ENCODE measurements at places on chromosomes 6 and 20.

DNA sequence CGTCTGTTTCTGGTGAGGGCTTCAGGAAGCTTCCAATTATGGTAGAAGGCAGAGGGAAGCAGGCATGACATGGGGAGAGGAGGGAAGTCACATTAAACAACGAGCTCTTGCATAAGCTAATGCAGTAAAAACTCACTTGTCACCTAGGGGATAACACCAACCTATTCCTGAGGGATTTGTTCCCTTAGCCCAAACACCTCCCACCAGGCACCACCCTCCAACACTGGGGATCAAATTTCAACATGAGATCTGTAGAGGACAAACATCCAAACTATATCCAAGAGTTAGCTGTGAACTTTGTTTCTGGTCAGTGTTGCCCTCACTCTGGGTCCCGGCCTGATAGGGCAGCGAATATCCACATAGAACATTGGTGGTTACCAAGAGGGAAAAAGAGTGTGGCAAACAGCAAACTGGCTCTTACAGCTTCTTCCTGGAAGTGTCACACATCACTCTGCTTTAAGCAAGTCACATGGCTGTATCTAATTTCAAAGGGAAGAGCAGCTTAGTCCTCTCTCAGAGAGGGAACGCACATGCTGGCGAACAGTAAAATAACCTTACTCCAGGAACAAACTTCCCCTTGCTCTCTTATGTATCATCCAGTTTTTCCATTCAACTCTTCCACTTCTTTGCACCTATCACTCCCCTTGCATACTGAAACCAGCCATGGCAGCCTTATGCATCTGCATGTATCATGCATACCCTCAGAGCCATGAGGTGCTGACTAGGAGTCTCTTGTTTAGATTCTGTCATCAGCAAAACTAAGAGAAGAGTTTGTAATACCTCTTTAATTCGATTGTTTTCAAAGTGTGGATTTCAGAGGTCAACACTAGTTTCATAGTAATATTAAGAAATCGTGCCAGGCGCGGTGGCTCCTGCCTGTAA is 4.8 kb upstream of the MOCS1 start:
- DNase-seq = no peak

DNA sequence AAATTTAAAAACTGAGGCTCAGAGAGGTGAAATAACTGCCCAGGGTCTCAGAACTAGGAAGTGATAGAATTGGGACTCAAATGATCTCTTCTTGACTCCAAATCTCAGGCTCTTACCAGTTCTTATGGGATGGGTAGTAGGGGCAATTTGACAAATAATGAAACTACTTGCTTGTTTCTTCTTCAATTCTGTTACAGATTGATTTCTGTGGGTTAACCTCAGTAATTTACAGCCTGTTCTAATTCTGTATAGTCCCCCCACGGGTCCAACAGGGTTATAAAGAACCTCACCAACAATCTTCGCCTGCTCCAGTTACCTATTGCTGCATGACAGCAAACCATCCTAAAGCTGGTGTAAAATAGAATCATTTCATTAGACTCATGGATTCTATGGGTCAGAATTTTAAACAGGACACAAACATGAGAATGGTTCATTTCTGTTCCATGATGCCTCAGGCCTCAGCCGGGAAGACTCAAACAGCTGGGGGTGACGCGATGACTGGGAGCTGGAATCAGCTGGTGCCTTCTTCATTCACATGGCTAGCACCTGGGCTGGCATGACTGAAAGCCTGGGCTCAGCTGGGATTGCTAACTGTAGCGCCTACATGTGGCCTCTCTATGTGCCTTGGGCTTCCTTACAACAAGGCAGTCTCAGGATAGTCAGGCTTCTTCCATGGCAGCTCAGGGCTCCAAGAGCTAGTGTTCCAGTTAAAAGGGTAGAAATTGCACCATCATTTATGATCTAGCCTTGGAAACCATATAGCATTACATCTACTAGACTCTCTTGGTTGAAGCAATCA is 6.6 kb upstream of the WFDC2 start:
- no peak for DNase-seq

- no peak for DNase-seq
These were observed 350.8 kb upstream of the TSHZ2 start for GRCh38 chr20:52621401-52621800.

- no peak for DNase-seq
These were observed 34.5 kb downstream of the ARFGEF2 start for GRCh38 chr20:48956052-48956451.

DNA sequence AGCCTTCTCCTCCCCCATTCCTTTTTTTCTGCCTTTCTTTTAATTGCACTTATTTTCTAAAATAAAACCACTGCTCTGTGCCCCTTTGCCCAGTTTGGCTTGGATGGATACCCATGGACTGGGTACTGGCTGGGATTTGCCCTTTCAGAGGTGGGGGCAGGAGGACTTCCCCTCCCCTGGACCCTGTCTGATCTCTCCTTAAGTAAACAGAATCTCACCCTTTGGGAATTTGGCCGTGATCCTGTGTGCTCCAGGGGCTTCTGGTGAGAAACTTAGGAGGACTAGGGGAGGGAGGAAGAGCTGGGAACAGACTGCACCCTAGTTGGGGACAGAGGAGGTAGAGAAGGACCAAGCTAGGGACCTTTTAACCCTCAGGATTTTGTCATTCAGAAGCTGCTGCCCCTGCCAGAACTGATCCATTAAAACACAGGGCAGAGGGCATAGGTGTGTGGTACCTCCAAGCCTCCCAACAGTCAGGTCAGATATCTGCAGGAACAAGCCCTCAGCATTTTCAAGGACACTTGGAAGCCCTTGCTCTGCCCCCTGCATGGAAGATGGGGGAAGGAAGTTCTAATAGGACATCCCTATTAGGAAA is 7.3 kb downstream of the FOXP4 start:
- DNase-seq = no peak

DNA sequence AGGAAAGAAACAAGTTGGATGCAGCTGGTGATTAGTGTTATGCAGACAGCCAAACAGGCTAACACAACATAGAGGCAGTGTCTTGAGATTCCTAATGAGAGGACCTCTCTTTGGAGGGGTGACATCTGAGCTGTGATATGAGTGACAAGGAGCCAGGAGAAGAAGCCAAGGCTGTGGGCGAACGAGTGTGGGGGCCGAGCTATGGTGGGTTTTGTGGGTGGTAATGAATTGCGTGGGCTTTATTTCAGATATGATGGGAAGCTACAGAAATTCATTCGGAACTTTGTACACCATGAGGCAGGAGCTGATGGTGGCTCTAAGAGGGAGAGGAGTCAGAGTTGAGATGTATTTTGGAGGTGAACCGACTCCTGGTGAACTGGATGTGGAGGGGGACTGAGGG is 250.8 kb upstream of the RNF24 start:
- no peak for DNase-seq

- DNase-seq = no peak
These were observed 756.4 kb upstream of the MMS22L start for GRCh38 chr6:98039443-98039842.

DNA sequence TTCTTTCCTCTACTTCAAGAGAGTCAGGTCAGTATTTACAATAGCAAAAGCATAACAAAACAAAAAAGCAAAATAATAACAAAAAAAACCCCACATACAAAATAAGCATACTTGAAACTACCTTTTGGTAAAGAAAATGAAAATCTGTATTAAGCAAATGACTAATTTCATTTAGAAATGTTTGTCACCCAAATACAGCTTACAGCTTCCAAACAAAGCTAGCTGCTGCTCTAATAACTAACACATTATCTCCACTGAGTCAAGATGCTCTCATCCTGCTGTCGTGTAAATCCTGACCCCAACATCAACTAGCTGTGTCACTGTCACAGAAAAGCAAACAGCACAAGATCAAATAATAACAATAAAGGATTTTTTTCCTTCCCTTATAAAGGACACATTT is 21.7 kb downstream of the MAP7 start:
- DNase-seq = no peak

- DNase-seq = no peak
These were observed 125.2 kb downstream of the HIVEP2 start for GRCh38 chr6:142819603-142820337.

- DNase-seq = no peak
These were observed 42.6 kb upstream of the SCML4 start for GRCh38 chr6:107866606-107867301.

GRCh38 chr6:167541544-167541943 is 216.7 kb downstream of the TTLL2 start:
- no peak for DNase-seq

- DNase-seq = no peak
These were observed 33.7 kb downstream of the ADGRF5 start for GRCh38 chr6:46888031-46888430.

- no peak for DNase-seq
These were observed 260.5 kb upstream of the JARID2 start for GRCh38 chr6:14985366-14985765.

DNA sequence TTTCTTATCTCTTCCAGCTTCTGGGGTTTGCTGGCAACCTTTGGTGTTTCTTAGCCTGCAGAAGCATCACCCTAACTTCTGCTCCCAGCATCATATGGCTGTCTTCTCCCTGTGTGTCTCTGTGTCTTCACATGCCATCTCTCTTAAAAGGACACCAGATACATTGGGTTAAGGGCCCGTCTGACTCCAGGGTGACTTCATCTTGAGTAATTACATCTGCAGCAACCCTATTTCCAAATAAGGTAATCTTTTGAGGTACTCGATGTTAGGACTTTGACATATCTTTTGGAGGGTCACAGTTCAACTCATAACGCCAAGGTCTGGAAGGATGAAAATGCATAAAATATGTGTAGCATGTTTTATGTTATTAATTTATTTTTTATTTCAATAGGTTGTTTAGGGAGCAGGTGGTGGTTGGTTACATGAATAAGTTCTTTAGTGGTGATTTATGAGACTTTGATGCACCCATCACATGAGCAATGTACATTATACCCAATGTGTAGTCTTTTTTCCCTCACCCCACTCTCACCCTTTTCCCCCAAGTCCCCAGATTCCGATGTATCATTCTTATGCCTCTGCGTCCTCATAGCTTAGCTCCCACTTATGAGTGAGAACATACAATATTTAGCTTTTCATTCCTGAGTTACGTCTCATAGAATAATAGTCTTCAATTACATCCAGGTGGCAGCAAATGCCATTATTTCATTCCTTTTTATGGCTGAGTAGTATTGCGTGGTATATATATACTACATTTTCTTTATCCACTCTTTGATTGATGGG is 131.1 kb downstream of the TBXT start:
- no peak for DNase-seq

GRCh38 chr20:62269871-62270270 is 31.6 kb downstream of the OSBPL2 start:
- DNase-seq = no peak

DNA sequence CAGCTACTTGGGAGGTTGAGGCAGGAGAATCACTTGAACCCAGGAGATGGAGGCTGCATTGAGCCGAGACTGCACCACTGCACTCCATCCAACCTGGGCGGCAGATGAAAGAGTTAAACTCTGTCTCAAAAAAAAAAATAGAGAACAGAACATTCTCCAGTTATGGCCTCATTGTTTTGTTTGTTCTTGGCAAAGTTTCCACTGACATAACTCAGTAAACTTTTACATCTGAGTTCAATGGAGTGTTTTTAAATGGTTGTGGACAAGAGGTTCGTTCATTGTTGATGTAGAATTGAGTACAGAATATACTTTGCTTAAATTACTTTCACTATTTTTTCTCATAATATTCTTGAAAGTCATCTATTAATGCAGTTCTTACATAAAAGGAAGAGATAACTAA is 42.2 kb upstream of the IFNGR1 start:
- no peak for DNase-seq

DNA sequence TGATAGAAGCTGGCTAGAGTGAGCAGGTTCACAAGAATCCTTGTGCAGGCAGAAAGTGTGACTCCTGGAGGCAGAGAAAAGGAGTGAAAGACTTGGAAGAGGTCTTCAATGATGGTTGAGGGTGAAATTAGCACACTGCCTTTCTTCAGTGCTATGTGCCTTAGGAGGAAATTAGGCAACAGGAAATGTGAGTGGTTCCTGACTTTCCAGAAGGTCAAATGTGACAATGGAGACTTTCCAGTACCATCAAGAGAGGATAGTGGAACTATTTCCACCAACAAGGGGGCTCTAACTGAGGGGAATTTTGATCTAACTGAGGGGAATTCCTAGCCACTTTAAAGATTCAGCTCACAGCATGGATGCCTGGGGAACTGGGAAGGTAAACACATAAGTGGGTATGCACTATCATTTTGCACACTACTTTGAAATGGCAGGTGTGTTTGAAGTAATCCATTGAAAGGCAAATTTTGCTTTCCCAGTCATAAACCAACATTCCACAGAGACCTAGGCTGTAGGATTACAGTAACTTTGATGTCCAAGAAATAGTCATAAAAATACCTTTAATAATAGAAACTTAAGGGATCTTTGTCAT is 90.0 kb downstream of the PERP start:
- no peak for DNase-seq

DNA sequence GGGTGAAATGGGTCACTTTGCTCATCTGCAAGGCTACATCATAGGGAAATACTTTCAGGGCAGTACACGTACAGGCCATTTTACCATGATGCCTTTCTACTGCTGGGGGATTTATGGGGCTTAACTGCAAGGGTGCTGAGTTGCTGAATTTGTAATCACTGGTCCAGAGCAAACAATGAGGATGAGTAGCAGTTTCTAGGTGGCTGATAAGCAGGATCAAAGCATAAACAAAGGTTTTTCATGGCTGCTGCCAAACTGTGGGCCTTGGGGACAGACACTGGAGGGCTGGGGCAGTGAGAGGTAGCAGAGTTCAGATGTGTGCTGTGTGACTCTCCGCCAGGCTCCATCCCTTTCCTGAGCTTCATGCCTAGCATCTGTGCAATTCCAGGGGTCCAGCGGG is 68.3 kb downstream of the CNBD2 start:
- no peak for DNase-seq

DNA sequence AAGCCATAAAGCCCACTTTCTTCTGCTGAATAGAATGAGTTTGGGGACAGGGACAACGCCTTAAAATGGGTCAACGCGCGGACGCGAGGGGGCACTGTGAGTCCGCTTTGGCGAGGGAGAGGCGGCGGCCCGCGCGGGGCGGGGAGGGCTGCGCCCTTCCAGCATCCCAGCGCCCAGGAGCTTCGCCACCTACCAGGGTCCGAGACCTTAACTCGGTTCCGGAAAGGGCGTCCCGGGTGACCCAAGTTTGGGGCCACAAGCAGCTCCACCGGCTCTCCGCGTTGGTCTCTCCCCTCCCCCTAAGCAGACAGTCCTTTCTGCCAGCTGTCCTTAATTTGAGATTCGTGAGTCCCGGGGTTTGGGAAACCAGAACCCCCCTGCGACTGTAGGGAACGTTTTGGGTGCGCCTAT is 1.8 kb upstream of the SAMD5 start:
- no peak for DNase-seq

GRCh38 chr6:121491576-121491975 is 56.1 kb downstream of the GJA1 start:
- no peak for DNase-seq

DNA sequence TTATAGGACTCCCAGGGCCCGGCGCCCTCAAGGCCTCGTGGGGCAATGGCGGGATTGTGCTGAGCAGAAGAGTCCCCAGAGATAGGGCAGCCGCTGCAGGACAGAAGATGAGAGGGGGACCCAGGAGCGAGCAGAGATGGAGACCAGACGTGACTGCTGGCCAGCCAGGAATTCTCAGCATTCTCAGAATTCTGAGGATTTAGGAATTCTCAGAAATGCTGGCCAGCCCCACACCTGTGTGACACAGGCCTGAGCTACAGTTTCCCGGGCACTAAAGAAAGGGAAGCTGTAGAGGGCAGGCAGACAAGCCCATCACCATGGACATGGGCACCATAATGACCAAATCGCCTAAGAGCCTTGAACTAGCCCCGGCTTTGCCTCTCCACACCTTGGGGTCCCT is 186.2 kb upstream of the CDH4 start:
- DNase-seq = no peak

- no peak for DNase-seq
These were observed 2.1 kb downstream of the FAM210B start for GRCh38 chr20:56360908-56361205.

- no peak for DNase-seq
These were observed 14.9 kb upstream of the DDO start for GRCh38 chr6:110430236-110430635.
